ENCODE measurements at places on chromosomes 5 and 9.

- no peak for DNase-seq
Observed at GRCh38 chr5:154570572-154571324, 92.7 kb upstream of the HAND1 start.

DNA sequence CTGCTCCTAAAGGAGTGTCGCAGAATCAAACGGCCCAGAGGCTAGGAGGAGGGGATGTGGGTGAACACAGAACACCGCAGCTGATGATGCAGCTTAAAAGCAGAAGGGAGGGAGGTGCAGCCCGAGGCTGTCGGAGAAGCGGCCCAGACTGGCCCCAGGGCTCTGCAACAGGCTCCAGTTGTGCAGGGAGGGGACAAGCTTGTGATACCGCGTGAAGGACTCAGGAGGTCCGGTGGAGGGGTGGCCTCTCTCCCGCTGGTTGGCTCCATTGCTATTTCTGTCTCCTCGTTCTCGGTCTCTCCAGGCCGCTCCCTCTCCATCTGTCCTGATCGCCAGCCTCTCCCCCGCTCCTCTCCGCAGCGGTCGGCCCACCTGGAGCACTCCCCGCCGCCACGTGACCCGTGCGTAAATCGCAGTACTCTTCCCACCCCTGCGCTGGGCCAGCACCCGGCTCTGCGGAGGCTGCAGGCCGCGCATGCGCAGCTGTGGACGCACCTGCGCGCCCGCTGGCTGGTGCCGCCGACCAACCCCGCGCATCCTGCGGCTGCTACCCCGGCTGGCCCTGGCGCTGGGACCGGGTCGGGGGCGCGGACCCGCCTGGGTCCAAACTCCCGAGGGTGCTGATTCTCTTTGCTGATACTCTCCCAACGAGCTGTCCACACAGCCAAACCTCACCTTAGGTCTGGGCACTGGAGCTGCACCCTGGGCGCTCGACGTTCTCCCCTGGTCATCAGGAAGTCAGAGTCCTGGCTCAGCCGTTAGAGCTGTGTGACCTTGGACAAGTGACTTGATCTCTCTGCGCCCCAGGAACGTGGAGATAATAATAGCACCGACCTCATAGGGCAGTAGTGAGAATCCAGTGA is 3.7 kb upstream of the STXBP1 start:
- DNase-seq: peak; percentile 54

DNA sequence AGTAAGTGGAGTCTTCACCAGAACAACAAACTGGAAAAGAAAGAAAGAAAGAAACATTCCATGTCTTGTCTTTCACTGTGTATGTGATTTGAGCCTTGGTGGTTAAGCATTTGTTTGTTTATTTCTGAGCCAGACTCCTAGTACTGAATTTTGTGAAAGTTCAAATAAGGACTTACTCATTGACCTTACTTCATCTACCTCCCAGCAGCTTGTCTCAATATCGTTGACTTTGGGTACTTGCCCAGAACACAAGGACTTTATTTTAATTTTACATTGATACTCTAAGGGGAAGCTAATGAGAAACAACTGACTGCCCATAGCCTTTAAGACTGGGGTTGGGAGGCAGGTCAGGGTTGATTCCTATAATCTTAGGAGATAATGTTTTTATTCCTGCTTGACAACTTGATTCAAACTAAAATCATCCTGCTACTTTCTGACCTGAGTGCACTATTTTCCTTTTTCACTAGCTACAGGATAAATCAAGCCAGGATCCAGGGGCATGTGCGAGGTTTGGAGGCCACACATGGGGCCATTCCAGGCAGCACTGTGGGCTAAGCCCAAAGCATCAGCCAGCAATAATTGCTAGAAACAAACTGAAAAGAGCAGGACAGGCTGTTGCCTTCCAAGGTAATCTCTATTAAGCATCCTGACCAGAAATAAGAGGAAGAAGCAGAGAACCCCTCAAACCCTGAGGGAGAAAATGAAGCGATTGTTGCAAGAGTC is 138.9 kb upstream of the RUSC2 start:
- DNase-seq: no peak

- DNase-seq: no peak
Observed at GRCh38 chr9:23379842-23380241, 446.2 kb downstream of the ELAVL2 start.

DNA sequence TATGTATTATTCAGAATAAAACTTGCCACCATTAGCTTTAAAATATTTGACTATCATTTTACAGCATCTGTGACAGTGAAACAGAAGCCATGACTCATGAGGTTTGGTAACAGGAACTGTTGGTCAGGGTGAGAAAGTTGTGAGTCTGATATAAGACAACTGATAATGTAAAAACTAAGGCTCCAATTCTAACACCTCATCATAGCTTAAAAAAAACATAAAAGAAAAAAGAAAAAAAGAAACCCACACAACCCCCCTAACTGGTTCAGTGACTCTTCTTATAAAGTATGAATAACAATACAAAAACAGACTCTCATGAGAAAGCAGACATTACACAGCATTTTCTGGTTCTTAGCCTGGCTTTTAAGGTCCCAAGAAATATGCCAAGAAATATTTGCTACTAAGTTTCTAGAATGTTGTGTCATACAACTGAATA is 85.8 kb downstream of the MRPS27 start:
- peak; percentile 5 for DNase-seq

DNA sequence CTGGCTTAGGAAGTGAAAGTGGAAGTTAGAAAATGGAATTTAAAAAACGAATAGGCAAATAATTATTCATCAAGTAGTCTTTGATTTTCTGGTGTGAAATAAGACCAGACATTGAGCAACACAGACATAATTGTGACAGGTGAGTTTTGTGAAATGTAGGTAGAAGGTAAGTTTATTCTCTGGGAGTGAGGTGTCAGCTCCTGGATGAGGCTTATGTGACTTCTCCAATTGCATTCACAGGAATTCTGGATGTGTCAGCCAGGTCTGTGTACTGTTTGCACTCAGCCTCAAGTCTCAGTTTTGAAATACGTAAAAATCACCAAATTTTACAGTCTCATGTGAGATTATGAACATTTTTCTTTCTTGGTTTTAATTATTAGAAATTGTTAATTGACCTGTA is 537.6 kb downstream of the CETN3 start:
- DNase-seq: no peak

- no peak for DNase-seq
Observed at GRCh38 chr9:89719202-89719601, 114.4 kb downstream of the GADD45G start.

GRCh38 chr5:160315968-160316367 is 3.6 kb upstream of the CCNJL start:
- DNase-seq: no peak

DNA sequence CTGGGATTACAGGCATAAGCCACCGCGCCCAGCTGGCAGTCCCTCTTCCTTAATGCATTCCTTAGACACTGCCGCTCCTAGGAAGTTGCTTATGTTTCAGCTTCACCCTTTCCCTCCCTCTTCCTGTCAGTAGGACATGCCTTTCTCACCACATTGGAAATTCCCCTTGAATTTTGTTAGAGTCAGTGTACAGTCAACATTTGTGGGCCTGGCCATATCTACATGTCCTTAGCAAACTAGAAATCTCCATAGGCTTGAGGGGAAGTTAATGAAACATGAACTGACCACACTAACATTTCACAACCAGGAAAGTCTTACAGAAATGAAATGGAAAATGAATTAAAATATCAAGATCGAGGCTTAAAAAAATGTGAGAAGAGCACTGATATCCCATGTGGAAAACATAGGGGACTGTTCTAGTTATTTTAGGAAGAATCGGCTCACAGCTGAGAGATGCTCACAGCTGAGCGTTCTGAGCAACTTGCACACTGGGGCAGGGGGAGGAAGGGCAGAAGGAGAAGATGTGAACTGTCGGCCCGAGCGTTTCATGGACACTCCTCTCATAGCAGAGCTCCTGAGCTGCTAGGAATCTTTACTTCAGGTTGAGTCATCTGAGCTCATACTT is 21.1 kb upstream of the LVRN start:
- DNase-seq: no peak

- DNase-seq: no peak
Observed at GRCh38 chr9:37984672-37985611, 81.0 kb upstream of the SLC25A51 start.

GRCh38 chr9:7370381-7370780 is 429.2 kb downstream of the DMAC1 start:
- no peak for DNase-seq

DNA sequence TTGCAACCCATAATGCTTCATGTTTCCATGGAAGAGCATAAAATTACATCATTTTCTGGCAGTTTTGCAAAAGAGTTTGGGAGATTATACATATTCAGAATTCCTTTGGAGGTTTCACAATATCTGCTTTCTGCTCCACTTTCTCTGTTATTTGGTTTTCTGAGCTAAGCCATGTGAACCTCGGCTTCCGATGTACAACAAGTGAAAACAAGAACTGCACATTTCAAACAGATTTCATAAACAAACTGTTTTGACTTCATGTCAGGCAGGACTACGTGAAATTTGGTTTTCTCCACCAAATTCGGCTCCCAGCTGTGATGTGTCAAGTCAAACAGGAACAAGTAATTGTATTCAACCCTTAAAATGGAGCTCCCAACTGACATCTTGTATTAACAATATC is 609.8 kb downstream of the IRX1 start:
- DNase-seq: no peak

DNA sequence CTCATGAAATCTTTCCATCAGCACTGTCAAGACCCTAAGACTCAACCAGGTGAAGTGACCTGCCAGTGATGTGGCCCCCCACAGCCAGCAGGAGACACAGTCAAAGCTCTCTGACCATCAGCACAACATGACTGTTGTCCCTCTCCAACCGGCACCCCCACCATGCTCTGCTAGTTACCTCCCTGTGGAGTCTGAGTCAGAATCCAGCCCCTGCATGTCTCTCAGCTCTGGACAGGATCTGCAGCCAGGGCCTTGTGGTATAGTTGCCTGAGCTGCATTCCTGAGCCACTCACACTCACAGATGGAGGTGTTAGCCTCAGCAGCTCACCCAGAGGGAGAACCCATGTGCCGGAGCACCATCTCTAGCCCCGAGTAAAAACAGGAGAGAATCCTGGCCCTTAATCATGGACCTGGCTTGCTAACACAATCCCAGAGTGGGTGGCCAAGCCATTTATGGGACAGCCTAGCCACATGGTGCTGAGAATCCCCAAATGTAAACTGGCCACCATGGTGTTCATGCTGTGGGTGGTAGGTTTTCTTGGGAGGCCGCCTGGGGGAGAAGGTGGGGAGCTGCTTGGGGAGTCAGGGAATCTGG is 237.8 kb downstream of the PAPPA start:
- DNase-seq: no peak

- DNase-seq: no peak
Observed at GRCh38 chr5:176407456-176408251, 8.7 kb downstream of the CLTB start.

GRCh38 chr5:115543365-115544042 is 1.1 kb downstream of the FEM1C start:
- DNase-seq: peak; percentile 10

DNA sequence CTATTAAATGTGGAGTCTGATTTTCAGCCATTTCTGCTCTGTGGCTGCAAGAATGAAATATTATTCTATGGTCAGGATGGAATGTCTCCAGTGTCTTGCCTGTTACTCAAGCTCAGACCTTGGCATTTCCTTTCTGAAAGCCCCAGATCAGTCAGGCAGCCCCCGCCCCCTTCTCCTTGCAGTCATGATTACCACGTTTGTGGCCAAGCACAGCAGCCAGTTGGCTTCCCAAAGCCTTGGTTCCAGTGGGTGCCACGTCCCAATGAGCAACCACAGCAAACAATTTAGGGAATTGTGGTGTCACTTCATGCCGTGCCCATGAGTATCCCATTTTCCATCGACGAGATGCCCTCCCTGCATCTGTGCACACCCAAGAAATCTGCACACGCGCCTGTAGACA is 9.7 kb upstream of the OBP2A start:
- DNase-seq: no peak

- no peak for DNase-seq
Observed at GRCh38 chr5:173065155-173065554, 9.0 kb downstream of the CREBRF start.

DNA sequence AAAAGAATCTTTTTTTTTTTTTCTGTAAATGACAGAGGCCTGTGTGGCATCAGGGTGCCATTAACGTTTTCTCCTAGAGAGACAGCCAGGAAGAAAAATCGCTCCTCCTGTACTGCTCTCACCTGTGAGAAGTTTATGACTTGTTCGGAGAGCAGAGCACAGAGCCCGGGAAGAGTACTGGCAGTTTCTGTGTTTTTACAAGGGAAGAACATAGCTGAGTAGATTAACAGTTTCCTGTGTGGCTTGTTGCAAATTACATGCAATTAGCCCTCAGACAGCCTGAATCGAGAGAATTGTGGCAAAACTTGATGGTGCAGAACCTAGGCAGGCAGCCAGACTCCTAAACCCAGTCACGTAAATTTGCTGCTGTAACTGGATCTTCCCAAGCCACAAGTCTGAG is 32.1 kb downstream of the PRKACG start:
- DNase-seq: no peak

- DNase-seq: no peak
Observed at GRCh38 chr9:38047301-38048251, 21.5 kb downstream of the SHB start.

GRCh38 chr5:149325166-149325735 is 20.0 kb upstream of the GRPEL2 start:
- DNase-seq: no peak

DNA sequence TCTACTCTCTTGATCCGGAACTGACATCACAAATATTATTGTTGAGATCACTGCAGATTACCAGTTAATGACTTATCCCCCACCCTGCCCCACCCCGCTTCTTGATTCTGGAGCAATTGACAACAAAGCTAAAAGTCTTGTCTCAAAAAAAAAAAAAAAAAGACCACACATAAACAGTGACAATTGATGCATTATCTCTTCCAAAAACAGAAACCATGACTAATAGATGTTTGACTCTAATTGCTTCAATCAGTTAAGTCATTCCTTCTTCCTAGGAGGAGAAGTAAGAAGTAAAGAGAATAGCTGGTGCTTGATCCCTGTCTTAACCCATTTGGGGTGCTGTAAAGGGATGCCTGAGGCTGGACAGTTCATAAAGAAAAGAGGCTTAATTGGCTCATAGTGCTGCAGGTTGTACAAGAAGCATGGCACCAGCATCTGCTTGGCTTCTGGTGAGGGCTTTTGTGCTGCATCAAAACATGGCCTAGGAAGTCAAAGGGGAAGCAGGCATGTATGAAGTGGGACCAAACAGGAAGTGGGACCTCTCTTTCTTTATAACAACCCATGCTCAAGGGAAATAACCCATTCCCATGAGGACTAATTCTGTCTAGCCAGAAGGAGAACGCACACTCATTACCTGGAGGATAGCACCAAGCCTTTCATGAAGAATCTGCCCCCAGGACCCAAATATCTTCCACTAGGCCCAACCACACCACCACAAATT is 158.7 kb downstream of the TMEM167A start:
- no peak for DNase-seq
